CD4-positive, alpha-beta T cell treated with Interleukin-17A for 4 hours (primary cell): ENCODE measurements at places on chromosomes 2 and 18.

DNA sequence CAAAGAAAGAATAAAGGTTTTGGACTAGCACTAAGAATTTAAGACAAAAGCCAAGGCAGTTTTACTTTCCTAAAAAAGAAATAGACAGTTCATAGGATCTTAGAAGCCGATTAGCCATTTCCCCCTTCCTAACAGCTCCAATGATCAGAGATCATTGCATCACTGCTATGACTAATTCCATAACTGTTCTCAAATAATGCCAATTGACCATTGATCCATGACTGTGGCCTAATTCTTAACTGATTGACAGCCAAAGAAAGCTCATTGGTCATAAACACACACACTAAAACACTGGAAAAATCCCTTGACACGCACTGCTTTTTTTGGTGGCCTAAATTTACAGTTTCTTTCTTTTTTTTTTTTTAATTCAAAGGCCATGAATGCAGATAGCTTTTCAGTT is 345.0 kb upstream of the ACVR2A start:
- no peak for DNase-seq

- DNase-seq = no peak
Observed at GRCh38 chr2:120471166-120471565, 125.2 kb downstream of the INHBB start.

- DNase-seq = no peak
Observed at GRCh38 chr2:60468382-60469085, 84.9 kb downstream of the BCL11A start.

GRCh38 chr2:57204364-57204763 is 842.2 kb upstream of the VRK2 start:
- no peak for DNase-seq

- DNase-seq = no peak
Observed at GRCh38 chr2:236363711-236364277, 99.6 kb upstream of the ASB18 start.

DNA sequence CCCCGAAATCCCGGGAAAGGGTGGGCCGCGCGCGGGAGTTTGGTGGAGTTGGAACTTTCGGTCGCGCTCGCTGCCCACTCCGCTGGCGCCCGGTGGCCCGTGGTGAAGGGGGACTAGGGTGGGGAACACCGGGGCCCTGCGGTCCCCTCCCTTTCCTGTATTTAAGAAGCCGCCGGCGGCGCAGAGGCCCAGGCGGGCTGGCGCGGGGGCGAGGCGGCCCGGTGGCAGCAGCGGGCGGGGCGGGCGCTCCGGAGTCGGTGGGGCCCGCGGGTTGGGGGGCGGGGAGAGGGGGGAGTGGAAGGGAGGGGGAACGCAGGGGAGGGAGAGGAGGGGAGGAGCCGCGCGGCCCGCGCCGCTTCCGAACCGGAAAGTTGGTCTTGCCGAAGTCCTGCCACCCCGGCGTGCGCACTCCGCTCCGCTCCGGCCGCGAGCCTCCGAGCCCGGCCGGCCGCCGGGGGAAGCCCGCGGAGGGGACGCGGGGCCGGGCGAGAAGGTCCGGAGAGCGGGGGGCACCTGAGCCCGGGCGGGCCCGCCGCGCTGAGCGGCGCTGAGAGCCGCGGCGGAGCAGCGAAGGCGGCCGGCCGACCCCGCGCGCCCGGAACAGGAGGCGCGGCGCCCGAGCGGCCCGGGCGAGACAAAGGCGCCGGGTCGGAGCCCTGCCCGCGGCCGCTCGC is 425 bp upstream of the SALL3 start:
- DNase-seq = no peak
